Activated CD8-positive, alpha-beta memory T cell treated with anti-CD3 and anti-CD28 coated beads for 24 hours (primary cell): ENCODE measurements at places on chromosomes 7 and 10.

DNA sequence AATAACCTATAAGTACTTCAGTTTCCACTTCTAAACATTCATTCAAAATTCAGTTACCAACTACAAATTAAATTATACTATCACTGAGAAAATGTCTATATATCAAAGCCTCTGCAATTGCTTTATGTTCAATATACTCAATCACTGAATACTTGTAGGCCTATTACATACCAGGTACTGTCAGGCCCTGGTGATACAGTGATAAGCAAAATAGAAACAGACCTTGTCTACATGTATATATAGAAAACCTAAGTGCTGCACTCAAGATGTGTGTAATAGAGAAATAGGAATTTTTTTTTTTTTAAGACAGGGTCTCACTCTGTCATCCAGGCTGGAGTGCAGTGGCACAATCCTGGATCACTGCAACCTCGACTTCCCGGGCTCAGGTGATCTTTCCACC, 53.7 kb upstream of the PHF14 start:
- no peak for DNase-seq

GRCh38 chr7:22548313-22548712, 48.3 kb upstream of the STEAP1B start:
- no peak for DNase-seq

DNA sequence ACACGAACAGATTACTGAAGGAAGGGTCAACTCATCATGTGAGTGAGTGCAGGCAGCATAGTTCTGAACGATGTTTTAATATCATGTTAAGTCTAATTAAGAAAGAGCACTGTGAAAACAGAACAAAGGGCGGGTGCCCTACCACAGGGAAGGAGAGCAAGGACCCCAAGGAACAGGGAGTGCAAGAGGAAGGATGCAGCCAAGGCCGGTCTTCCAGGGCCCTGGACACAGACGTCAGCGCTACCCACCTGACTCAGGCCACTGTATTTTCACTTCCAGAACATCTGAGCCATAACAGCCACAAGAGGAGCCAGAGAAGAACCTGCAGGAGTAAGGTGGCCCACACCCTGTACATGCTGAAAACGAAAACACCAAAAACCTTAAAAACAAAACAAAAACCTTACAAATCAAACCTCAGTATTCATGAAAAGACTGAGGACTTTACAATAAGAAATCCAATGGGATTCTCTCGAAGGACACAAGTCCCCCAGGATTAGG, 506.1 kb upstream of the AKR1E2 start:
- DNase-seq = no peak

DNA sequence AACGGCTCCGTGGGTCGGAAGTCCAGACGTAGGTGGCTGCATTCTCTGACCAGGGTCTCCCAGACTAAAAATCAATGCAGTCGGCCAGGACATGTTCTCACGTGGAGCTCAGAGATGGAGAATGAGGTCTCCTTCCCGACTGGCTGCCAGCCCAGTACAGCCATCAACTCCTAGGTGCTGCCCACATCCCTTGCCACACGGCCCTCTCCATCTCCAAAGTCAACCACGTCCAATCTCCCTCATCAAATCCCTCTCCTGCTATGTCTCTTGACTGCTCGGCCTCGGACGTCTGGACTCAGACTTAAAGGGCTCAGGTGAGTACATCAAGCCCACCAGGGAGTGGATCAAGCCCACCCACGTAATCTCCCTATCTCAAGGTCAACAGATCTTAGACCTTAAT, 6.9 kb downstream of the MAD1L1 start:
- DNase-seq = no peak

GRCh38 chr10:3666525-3667302, 118.3 kb downstream of the KLF6 start:
- DNase-seq = peak; percentile 73

DNA sequence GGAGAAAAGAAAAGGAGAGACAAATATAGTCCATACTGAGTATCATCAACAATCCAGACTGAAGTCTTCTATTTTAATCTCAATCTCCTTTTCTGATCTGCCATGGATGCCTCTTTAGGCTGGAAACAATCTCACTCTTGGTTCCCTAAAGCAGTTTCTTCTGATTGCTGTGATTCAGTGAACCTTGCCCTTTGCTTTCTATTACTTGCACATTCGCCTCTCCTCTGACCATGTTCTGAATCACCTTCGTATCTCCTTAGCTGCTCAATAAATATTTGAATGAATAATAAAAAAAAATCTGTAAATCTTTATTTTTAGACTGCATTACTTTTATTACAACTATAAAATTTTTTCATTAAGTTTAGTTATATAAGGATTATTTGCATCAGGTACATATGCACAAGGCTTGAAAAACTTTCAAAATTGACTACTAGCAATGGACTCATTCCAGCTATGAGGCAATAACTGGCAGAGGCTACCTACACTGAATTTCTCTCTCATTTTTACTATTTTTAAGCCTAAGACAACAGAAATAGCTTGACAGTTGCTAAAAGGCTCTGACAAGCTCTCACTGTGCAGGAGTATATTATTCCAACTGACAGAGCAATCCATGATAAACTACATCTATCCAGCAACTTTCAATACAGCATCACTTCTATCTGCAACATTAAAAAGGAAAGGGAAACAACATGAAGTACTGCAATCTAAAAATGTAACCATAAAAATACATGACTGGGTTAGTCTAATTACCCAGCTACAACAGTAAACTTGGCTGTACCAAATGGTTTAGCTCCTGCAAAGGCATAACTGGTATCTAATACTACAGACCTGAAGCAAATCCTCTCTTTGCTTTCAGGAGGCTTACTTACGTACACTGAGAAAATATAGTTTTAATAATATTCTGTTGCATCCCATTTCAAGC, 25.6 kb downstream of the TM9SF3 start:
- DNase-seq = no peak

GRCh38 chr7:101547916-101548661, 81.0 kb downstream of the MYL10 start:
- no peak for DNase-seq

- no peak for DNase-seq
Observed at GRCh38 chr10:126919426-126919825, 14.2 kb downstream of the DOCK1 start.

DNA sequence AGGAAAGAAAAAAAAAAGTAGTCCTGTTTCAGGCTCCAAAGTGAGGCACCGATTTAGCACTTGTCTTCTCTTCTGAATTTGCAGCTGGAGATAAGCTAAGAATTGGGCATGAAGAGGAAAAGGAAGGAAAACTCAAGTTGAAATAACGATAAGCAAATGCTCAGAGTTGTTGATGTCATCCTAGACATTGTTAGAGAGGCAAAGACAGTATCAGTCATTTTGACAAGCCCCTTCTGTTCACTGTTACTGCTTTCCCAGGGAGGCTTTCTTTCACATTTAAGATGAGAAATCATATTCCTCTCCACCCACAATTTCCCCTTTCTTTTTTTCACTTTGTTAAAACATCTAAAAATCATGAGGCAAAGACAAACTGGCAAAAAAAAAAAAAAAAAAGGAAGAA, 41.8 kb downstream of the SORCS1 start:
- DNase-seq = no peak

GRCh38 chr7:81769891-81770727, at the start of gene HGF:
HGF (minus strand) TSS chr7:81770047; CDS start chr7:81769971, 76 bp downstream.
- DNase-seq = no peak

DNA sequence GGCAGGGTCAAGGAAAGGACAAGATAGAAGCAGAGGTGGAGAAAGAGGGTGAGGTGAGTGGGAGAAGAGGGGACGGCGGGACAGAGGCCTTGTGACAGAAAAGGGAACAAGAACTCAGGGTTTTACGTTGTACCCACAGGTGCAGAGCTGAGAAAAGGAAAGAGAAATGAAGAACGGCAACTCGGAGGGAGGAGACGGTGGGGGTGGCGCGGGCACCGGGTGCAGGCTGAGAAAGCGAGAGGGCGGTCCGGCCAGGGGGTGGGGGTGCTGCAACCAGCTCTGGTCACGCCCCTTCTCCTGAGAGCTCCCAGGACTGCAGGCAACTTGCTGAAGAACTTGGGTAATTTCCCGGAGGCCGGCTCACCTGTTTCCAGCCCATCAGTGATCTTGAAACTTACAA, 65.3 kb downstream of the CARD11 start:
- peak; percentile 92 for DNase-seq

DNA sequence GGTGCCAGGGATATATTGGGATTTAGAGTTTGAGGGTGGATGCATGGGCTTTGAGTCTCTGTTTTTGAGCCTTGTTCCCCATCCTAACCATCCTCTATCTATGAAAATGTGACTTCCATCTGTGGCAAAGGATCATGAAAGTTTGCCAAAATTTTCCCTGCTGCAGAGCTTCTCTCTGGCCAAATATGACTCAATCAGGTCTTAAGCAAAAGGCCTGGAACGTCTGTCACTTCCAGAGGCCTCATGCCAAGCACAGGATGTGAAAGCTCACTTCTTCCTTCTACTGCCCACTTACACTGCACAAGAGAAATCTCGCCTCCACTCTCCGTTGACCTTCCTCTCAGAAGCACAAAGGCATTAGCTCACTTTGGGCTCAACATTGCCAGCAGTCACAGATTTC, 696.9 kb upstream of the NRP1 start:
- no peak for DNase-seq

DNA sequence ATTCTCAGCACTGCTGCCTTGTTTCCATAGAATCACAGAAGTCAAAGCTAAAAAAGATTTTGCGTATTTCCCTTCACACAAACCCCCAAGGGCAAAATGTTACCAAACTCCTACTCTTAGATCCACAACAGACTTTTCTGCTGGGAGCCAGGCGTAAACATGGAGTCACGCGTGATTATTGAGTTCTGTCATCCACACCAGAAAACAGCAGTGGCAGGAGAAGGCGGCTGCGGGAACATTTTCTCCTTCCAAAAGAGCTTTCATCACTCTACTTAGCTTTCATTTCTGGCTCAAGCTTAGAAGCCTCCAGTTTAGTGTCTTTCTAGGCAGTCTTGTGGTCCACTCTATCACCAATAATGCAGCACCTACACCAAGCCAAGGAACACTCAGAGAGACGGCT, 712.9 kb upstream of the NRP1 start:
- DNase-seq = no peak

- DNase-seq = no peak
Observed at GRCh38 chr7:95322854-95323253, 1.5 kb downstream of the PON1 start.

DNA sequence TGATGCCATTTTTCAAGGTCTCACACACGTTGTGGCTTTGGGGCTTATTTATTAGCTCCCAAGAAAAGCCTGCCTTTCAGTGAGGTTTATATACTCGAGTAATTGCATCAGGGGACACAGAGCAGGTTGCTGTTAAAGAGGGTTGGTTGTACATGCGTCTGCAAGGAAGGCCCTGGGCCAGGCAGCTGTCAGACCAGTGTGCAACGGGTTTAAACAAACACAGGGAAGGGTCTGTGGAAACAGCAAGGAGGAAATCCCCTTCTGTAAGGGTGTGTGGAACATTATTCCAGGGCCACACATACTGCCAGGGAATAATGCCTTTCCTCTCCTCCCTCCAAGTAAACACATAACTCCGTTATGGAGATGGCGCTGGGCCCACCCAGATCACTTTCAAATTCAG, 1.7 kb upstream of the CHST15 start:
- no peak for DNase-seq

GRCh38 chr7:15306296-15306695, 255.5 kb downstream of the AGMO start:
- no peak for DNase-seq

- DNase-seq = no peak
Observed at GRCh38 chr7:105638902-105639495, 57.7 kb upstream of the EFCAB10 start.

DNA sequence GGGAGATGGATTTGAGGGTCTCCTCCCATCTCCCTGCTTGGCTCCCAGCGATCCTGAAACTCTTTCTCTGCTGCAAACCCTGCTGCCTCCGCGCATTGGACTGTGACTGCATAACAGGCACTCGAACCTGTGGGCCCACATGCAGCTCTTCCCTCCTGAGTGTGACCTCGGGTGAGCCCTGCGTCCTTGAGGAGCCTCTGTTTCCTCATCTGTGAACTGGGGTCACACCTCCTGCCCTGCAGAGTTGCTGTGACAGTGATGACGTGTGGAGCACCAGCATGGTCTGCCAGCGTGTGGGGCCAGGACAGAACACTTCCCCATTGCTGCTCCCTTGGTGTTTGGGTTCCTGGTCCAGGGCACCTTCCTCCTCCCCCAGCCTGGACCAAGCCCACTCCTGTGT, 46.9 kb upstream of the PSMG3 start:
- no peak for DNase-seq

DNA sequence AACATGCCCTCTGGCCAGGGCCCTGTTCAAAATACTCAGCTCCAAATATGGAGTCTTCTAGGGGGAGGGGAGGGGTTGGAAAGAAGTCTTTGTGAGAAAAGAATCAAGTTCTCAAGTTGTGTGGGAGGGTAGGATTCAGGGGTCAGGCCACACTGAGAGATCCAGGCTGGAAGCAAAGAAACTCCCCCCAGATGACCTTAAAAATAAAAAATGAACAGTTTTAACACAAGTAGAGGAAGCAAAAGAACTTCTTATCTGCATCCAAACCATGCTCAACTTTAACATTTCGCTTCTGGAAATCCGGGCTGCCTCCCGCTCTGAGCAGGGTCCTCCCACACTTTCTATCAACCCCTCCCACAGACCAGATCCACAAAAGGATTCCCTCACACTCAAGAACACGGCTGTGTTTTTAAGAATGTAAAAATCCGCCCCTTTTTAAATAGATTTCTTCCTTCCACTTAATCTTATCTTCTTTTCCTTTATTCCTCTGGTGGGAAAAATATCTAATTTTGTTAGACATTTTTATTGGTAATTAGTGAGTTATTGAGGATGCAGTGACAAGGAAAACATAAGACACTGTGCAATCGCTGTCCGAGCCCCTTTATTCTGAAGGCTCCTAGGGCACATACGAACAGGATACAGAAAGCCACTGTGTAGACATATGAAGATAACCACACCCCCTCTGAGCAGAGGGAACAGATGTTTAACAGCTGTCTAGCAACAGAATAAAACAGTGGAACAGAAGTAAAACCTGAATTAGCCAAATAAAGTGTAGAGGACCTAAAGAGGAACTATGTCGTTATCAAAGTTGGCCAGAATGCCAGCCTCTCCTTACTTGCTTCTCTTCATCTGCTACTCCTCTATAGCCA, 43.8 kb downstream of the CYTH3 start:
- no peak for DNase-seq

DNA sequence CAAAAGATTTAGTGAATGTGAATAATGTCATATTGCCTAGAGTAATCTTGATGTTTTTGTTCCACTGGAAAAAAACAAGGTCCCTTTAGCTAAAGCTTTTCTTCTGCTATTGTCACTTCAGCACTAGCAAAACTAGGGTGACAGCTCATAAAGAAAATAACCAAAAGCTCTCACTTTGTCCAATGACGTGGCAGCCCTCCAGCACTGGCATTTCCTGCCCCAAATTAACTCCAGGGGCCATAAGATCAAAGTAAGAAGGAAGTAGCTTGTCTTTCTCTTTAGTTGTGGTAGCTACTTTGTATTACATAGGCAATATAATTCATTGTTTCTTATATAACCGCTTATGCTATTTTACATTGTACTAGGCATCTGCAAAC, 47.3 kb downstream of the LRRN3 start:
- peak; percentile 66 for DNase-seq
